OCI-M1 (cell line): ENCODE measurements at places on chromosomes 5 and 9.

- DNase-seq = no peak
These were observed 16.1 kb downstream of the ZFR start for GRCh38 chr5:32428426-32428825.

DNA sequence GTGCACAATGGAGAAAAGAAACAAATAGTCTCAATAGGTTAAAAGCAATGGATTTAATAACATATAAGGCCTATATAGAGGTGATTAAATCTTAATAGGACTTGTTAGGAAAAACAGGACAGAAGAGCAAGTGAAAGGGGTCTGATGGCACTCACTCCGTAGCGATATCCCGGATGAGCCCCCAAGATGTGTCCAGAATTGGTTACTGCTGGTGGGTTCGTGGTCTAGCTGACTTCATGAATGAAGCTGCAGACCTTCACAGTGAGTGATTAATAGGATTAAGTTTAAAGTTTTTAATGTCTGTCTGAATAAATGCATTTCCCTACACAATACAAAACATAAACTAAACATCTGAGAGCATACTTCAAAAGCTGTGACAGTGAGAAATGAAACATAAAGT lies 110.4 kb upstream of the FAM174A start:
- DNase-seq = no peak

- DNase-seq = no peak
These were observed 70.8 kb upstream of the SMIM23 start for GRCh38 chr5:171714851-171715250.

DNA sequence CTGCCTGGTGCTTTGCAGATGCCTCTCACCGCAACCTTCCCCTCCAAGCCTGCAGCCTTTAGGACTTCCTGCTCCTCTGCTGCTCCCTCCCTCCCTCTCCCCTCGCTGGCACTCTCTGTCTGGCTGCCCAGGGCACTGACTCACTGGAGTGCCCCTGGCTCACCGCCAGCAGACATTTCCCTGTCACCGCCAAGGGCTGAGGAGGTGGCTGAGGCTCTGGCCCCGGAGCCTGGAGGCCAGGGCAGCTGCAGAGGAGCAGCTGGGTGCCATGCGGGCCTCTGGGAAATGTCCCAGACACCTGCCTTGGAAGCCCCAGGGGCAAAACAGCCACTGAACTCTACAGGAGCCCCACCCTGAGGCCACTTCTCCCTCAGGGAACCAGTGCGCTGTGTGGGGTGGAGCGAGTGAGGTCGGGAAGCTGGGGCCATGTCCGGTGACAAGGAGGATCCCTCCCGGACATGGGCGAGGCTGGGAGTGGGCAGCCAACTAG lies 53.4 kb downstream of the TENT4A start:
- no peak for DNase-seq

DNA sequence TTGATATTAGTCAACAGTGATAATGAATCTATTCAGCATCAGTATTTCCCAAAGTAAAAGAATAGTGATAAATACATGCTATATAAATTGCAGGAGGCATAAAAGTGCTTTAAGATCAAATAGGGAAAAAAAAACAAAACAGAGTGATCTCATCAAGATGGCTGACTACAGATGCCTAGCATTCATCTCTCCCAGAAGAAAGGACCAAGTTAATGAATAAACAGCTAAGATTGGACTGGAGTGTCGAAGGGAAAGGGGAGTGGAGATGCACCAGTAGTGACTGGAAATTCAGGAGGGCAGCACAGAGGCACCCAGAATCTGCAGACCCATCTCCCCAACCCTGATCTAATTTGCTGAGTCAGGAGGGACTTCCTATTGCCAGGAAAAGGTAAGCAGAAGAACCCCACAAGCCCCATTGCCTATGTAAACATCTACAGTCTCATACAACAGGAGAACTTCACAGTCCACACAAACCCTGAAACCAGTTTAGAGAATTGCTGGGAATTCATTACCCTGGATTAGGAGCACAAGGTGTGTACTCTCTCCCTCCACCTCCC lies 699.4 kb downstream of the PTPRD start:
- no peak for DNase-seq

DNA sequence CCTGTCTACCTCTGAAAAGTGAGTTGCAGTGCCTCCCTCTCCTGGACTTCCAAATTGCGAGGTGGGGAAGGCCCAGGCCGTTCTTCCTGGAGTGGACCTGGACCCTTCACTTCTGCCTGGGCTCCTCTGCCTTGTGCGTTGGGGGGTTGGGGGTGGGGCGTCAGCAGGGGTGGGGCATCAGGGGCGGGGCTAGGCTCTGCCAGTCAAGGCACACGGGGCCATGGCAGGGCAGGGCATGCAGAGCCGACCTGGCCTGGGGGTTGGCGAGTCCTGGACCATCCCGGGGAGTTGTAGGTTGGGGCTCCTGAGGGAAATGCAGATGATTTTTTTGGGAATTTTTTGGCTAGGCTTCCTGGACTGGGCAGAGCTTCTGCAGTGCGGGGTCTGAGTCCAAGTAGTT lies 87.1 kb downstream of the EHMT1 start:
- no peak for DNase-seq

- DNase-seq = no peak
These were observed 5.8 kb upstream of the PCA3 start for GRCh38 chr9:76758476-76758875.

GRCh38 chr9:115063058-115063845 lies 54.7 kb downstream of the TNC start:
- DNase-seq = no peak

GRCh38 chr5:60540856-60541805 lies 158.8 kb downstream of the DEPDC1B start:
- peak; percentile 70 for DNase-seq

- no peak for DNase-seq
These were observed 79.6 kb downstream of the RAI14 start for GRCh38 chr5:34735491-34736426.

DNA sequence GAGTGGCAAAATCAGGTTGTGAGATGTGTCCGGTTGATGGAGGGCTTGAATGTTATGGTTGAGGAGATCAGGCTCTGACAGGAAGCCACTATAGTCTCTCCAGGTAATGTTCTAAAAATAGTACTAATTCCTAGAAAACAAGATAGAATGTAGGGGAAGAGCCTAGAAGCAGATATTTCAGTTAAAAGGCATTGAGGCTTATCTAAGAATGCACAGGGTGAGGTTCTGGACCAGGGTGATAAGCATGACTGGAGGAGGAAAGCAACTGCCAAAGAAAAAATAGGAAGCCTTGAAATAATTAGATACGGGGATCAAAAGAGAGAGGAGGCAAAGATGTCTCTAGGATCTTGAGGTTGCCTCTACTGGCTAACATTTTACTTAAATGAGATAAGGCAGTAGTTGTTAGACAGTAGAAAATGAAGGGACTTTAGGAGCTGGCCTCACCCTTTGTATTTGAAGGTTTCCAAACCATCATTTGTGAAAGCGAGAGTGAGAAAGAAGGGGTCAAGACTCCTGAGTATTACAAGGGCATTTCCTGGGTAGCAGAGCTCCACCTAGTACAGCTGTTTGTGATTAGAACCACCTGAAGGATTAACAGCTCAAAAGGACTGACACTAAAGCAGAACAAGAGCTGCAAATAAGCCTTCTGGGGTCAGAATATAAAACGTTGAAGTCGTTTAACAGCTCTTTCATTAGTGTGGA lies 15.4 kb upstream of the ARL15 start:
- peak; percentile 98 for DNase-seq

GRCh38 chr5:124665035-124665434 lies 81.4 kb downstream of the ZNF608 start:
- no peak for DNase-seq

GRCh38 chr9:137740312-137740711 lies 121.5 kb downstream of the EHMT1 start:
- no peak for DNase-seq

- DNase-seq = no peak
These were observed at the start of gene SLC25A48 for GRCh38 chr5:135834639-135835529. Gene SLC25A48 (plus strand): TSS chr5:135834663. CDS start chr5:135834848, 185 bp downstream.

GRCh38 chr9:122827761-122828093 lies 661 bp downstream of the PDCL start:
- peak; percentile 60 for DNase-seq

DNA sequence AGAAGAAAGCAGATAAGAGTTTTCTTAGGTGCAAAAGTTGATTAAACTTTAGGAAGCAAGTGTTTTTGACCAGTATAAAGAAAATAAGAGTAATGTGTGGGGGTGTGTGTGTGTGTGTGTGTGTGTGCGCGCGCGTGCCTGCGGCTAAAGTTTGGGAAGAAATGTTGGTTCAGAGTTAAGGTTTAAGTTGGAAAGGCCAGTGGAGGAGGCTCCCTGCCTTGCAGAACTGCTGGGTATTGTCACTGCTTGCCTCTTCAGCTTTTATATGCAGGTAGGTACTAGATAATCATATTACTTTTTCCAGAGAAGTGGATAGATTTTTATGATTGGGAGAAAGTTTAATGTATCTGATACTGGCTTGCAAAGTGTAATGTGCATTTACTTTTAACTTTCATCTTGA lies 2.0 kb downstream of the PIK3R1 start:
- DNase-seq = peak; percentile 52

- DNase-seq = peak; percentile 7
These were observed 25.5 kb downstream of the DDX31 start for GRCh38 chr9:132644251-132644650.

DNA sequence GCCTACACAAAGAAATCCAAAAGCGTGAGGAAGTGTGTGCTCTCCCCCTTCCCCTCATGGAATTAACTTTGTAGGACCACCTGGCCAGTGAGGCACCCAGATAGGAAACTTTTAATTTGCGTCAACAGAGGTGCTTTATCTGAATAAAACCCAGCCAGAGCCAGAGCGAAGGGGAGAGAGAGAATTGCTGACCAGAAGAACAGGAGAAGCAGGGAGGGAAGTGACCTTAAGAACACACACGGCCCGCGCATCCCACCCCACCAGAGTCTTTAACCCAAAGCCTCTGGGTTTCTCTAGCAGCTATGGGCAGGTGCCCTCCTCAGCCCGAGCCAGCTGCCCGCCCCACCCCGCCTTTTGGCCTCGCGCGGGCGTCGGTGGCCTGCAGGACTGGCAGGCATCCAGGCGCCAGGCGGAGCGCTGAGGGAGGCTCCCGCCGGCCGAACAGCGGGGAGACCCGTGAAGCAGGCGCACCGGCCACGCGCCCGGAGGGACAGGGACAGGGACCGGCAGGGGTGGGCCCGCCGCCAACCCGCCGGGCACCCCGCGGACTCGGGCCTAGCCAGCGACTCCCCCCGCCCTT lies 580 bp downstream of the ERAP1 start:
- peak; percentile 87 for DNase-seq

DNA sequence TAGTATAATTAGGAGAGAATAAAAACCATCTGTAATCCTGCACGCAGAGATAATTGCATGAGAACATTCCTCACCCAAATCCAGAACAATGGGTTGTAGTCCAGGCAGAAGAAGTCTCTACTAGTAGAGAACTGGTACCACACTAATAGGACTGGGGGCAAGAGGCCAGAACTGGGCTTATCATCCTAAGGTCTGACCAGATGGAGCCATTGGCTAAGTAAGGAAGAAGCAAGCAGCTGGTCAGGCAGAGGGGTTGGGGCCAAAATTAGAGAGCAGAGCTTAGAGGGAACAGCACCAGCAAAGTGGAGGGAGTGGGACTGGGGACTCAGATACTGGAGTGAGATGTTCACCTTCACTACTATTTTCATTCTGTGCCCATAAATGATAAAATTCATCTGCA lies 35.4 kb upstream of the MAP1B start:
- no peak for DNase-seq

GRCh38 chr5:52544738-52545137 lies 243.0 kb upstream of the ITGA1 start:
- DNase-seq = no peak

DNA sequence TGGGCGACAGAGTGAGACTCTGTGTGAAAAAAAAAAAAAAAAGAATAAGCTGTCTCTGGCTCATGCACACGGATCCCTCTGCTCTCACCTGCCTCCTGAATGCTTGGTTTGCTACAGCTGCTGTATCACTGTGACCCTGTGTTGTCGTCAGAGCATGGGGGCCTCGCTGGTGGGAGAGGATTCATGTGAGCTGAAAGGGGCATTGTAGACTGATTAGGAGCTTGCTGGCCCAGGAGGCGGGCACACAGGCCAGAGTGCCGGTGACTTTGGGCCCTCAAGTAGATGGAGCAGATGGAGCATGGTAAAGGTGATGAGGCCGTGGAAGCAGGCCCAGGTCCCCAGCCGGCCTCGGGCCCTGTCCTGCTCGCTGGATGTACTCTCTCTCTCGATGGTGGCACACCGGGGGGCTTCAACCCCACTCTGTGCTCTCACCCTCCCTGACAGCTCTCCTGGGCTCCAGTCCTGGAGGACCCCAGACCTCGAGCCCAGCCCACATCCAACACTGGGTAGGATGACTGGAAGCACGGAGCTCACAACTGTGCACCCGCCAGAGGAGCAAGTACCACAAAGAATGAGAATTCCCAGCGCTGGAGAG lies 7.1 kb downstream of the FLT4 start:
- no peak for DNase-seq
